NCI-H2029 treated with DMSO at 0.1 percent for 48 hours (cell line): ENCODE measurements at places on chromosomes 2 and 18.

GRCh38 chr2:96264656-96265348 lies 995 bp downstream of the TMEM127 start:
- DNase-seq, result no peak

- DNase-seq, result no peak
These were observed 134.9 kb upstream of the NDUFV2 start for GRCh38 chr18:8967573-8967972.

DNA sequence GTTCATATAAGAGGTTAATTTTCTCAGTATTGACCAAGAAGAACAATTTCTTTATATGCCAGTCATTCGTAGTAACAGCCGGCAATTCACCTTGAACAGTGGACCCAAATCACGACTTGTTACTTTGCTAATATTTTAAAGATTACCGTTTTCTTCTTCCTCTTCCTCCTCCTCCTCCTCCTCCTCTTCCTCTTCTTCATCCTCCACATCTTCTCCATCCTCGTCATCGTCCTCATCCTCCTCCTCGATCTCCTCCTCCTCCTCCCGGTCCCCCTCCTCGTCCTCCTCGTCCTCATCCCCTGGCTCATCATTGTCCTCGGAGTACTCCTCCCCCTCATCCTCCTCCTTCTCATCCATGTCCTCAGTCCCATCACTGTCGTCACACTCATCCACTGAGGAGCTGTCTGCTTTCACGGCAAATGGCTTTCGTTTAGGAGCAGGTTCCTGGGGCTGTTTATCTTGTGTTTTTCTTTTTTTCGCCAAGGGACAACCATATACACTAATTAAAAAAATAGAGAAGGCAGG lies 198.6 kb upstream of the PXDN start:
- DNase-seq, result no peak

DNA sequence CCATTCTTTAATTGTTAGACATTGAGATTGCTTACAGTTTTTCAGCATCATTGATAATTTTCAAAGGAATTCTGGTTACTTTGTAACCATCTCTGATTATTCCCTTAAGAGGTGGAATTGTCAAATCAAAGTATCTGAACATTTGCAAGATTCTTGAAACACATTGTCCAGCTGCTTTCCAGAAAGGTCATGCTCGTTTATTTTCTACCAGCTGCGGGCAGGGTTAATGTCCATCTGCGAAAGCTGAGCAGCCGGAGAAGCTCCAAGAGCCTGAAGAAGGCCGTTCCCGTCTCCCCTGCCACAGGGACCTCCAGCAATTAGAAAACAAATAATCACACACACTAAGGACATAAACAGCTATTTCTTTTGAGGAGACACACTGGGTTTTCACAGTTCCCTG lies 76.1 kb upstream of the TXNDC2 start:
- no peak for DNase-seq

- no peak for DNase-seq
These were observed 43.2 kb downstream of the CHST9 start for GRCh38 chr18:27141876-27142275.

DNA sequence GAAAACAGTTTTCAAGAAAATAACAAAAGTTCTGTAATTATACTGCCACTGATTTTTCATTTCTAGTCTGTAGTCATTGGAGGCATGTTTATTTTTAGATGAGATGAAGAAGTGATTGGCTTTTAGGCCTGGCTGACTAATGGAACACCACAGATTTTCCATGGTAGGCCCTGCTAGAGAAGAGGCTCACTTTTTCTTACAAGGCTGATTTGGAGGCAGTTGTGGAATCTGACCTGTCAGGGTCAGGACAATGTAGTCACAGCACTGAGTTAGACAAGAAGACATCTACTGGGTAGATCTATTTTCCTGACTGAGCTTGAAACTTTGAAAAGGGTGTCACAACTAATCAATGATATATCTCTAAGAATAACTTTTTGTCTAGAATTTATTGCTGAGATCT lies 43.9 kb downstream of the KDM3A start:
- DNase-seq, result no peak

GRCh38 chr18:48607056-48607984 lies 68.5 kb downstream of the CTIF start:
- no peak for DNase-seq

- DNase-seq, result no peak
These were observed 403.7 kb downstream of the CCDC85A start for GRCh38 chr2:56587456-56587855.

DNA sequence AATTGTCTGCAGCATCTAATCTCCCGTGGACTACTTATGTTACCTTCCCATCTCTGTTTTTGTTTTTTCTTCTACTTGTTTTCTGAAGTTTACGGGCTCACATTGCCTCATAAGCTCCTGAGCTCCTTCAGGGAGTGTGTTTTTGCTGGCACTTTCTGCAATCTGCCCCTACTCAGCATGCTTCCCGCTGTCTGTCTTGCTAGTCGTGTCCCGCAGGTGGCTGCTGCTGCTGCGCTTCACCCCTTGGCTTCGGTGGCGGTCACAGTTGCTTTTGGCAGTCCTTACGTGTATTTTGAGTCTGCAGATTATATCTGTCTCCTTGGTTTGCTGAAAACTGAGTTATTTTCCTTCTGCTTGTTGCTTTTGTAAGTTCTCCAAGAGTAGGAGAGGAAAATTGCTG lies 37.3 kb downstream of the FER1L5 start:
- DNase-seq, result no peak

DNA sequence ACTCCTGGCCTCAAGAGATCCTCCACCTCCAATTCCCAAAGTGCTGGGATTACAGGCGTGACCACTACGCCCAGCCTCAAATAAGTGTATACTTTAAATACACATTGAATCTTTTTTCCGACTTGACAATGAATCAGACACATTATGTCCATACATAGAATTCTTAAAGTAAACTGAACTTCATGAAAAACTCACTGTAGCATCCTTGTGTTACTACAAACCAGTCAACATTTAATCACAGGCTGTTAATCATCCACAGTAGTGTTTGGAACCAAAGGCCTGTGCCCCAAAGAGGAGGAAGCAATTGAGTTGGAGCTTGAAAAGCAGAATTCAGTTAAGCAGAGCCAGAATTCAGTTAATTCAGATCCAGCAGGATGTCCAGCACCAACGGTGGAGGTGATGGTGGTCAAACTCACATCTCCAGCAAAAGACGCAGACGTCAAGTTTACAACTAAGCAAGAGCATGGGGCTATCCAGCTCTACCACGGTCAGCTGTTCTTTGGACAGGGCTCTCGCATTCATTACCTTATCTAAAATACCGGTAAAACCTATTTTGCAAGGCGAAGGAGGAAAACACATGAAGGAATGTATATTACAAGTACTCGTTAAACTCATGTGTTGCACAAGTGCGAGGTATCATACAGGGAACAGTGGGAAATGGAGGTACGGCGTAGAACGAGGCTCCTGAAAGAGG lies 1.2 kb downstream of the SLC39A6 start:
- DNase-seq, result no peak

DNA sequence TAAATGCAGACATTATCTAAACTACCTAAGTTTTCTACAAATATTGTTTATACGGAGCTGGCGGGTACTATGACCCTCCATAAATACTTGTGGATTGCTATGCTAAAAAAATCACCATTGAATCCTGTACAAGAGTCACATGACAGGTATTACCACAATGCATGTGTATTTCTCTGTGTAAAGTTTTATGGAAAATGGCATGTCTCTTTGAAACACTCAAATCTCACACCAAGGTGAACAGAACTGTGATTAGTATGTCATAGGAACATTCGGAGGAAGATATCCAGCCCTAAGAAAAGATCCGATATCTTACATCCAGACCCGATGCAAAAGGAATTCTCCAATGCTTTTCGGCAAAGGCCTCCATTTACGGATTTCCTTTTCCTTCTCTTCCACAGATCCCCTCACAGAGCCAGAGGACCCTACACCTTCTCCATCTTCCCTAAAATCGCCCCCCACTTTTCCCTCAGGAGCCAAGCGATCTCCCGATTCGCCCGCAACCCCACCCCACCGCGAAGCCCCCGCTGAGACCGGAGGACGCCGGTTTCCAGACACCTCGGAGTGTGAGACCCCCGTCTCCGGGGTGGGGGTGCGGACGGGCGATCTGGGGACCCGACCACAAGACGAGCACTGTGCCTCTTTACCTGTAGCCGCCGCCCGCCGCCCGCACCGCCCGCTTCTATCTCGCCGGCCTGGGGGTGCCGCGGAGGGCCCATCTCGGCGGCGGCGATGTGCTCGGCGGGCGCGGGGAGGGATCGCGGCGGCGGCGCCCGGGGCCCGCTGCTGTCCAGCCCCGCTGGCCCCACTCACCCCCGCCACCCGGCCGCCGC lies 1.2 kb downstream of the SAP130 start:
- no peak for DNase-seq

DNA sequence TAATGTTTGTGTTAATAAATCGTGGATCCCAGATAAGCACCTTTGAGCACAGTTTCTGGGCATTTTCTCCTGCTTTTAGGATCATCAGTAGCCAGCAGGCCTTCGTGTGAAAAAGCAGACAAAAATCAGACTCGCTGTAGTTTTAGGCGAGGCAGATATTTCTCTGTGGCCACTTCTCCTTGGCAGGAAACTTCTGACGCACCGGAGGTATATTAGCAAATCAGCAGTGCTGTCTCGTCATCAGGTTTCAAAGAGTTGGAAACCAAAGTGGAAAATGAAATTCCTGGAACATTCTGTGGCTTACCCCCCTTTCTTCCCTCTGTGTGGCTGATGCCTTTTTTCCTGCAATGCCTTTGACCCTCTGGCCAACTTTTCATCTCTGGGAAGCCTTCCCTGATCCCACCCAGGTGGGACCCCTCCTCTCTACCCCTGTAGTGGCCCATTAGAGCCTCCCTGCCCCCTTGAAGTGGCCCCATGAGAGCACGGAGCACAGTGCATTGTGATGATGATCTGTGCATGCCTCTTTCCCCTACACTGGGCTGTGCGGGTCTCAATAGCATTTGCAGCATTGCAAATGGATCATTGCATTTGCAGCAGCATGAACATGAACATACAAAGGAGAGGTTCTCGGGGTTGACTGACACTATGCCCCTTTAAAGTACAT lies 93.3 kb downstream of the RNF144A start:
- DNase-seq, result no peak

DNA sequence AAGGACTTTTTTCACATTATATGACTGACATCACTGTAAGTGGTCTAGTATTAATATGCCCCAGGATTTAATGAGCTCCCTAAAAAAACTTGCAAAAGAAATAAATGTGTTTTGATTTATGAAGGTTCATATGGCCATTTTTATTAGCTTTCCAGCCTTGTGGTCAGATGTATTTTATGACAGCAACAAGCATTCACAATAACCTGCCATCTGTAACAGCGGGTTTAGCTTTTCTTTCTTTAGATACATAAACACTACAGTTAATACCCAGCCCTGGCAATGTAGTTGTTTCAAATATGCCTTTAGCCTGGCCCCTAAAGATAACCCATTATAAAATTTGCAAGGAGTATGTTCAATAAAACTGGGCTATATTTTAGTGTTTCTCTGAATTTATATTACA lies 1063.8 kb downstream of the SOCS6 start:
- DNase-seq, result no peak

GRCh38 chr18:33937270-33937816 lies 287.4 kb downstream of the NOL4 start:
- no peak for DNase-seq

- no peak for DNase-seq
These were observed 9.8 kb downstream of the LGALSL start for GRCh38 chr2:64463781-64464180.

- DNase-seq, result no peak
These were observed 55.5 kb upstream of the SPOPL start for GRCh38 chr2:138446043-138446442.

DNA sequence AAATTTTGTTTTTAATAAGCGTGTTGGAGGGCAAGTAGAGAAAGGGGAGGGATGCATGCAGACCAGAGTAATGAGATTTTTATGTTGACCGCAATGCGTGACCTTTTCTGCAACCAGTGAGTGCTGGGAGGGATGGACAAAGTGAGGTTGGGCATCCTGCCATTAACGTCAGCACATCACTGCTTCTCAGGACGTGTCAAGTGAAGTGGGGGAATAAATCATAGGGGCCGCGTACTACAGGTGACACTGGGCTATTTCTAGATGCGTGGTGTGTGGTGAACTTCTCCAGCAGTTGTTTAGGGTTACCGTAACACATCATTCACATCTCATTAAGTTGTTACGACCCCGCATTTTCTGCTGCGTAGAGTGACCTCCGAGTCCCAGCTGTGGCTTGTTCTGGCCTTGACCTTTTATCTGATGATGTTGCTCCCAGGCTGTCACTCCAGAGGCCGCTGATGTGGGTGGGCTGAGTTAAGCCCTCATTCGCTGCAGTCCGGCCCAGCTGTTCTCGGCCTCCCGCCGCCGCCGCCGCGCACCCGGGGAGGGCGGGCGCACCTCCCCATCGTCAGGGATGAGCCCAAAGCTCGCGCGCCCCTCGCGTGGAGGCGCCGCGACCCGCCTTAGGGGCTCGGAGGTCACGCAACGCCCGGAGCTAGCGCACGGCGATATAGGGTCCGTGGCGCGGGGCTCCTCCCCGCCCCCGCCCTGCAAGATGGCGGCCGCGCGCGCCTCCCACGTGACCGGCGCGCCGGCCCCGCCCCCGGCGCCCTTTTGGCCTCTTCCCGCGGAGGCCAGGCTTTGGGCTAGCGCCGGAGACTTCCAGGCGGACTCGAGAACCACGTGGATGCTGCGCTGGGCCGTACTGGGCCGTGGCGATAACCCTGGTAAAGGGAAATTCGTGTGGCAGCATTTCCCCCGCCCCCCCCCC lies 3.5 kb downstream of the ZCCHC2 start:
- peak; percentile 23 for DNase-seq

GRCh38 chr2:98847853-98848252 lies 88.2 kb downstream of the CRACDL start:
- DNase-seq, result no peak

DNA sequence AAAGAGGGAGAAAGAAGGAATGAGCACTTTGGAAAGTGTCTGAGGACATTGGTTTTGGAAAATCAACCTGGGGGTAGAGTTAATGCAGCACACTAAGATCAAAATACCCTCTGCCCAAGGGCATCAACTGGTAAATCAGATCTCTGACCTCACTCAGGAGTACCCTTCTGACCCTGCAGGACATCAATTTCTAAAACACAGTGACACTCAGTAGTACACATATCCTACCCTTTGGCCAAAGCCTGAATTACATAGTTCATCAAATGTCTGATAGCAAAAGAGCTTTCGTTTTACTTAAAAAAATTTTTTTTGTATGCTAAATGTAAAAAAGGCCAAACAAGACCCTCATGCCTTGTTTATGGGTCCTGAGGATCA lies 118.4 kb upstream of the CTNNA2 start:
- no peak for DNase-seq

GRCh38 chr2:219621935-219622334 lies 5.5 kb upstream of the SLC4A3 start:
- no peak for DNase-seq

- DNase-seq, result no peak
These were observed 47.0 kb downstream of the RAPGEF4 start for GRCh38 chr2:172782506-172783164.

GRCh38 chr2:144701259-144701658 lies 181.3 kb upstream of the ZEB2 start:
- DNase-seq, result no peak

DNA sequence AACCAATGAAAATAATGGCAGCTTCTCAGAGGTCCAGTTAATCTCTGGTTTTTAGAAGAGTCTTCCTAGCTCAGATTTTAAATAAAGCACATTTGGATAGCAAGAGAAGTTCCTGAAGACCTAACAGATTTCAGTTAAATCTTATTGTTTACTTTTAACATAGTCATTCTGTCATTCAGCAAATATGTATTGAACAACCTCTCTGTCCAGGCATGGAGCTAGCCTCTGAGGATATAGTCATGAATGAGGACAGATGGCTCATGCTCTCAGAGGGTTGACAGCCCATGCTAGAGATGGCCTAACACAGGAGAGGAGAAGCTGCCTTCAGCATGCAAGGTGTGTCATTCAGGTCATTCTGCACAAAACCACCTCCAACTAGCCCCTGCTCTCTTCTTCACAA lies 6.2 kb downstream of the CCBE1 start:
- DNase-seq, result peak; percentile 48
